Ovary (tissue), 10 donors: ENCODE measurements at places on chromosomes 7 and 10. TPM values are rescaled to one million over a fixed set of nuclear protein-coding genes. Genes with fewer than 3 reads are reported as not detected.
A peak's percentile ranks its signal among the peaks of the same experiment; 100 is the strongest.

Gene PON1
- 0.83 TPM for polyA plus RNA-seq

GRCh38 chr10:95397747-95398146, 106.9 kb upstream of the PDLIM1 start:
- no peaks in the 10 kb centered on the region for H3K27me3 ChIP-seq
- DNase-seq: no peak
- H3K4me3 ChIP-seq: no peak overlapping the region

- H3K27me3 ChIP-seq: no peaks in the 10 kb centered on the region
- no peak overlapping the region for H3K27ac ChIP-seq
- H3K4me3 ChIP-seq: no peak overlapping the region
- no peak for DNase-seq
Measured at GRCh38 chr7:2966466-2967078, 77.1 kb downstream of the CARD11 start.

DNA sequence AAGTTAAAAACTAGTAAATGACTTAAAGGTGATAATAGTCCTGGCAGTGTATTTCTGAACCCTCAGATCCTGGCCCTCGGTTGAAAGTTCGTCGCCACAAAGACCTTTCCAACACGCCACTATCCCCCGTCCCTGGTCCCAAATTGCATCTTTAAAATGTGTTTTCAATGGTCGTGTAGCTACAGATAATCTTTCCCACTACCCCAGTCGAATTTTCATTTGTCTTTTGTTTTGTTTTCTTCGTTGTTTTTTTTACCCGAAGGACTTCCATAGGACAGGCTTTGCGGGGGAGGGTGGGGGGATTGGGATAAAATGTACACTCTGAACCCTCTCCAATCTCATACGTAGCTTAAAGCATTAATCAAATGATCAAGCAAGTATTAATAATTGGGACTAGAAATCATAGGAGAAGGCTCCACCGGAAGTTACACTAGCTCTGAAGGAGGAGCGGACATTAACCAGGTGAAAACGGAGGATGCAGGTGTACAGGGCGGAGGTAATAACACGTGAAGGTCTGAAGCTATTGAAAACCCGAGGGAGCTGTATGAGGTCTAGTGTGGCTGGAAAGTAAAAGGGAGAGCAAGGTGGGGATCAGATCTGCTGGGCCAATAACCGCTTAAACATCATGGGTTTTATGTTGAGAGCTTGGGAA, 32.8 kb upstream of the PHF14 start:
- peaks cover 4% of the 10 kb centered on the region for H3K4me1 ChIP-seq
- H3K27ac ChIP-seq: peak overlapping the region; percentile 9
- H3K27me3 ChIP-seq: no peaks in the 10 kb centered on the region
- no peak for DNase-seq

DNA sequence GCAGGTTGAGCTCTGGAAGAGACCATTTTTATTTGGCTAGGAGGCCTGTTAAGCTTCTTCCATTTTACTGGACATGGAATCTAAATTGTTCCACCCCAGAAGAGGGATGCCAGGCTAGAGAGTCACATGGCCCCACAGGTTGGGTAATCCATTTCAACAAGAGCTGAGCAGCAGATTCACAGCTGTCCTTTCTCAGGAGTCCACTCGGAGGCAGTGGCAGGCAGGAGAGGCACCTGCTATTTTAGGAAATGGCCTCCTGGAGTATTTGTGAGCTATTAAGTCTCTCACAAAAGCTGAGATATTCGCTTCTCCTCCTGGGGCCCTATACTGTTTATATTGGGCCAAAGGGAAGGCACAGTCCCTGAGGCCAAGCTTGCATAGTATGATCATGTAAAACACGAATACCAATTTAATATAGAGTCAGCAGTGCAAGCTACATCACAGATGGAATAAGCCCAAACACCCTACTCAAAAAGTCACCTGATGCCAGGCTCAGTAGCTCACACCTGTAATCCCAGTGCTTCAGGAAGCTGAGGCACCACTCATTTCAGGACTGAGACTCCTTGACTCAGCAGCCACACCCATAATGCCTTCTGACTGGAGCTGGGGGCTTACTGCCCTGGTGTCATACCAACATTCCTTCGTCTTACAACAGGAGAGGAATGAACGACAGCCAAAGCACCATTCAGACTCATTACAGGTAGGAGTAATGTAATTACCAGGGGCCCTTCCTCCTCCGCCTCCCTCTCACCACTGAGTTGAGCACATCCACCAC, 124.1 kb downstream of the LMBR1 start:
- H3K4me3 ChIP-seq: no peak overlapping the region
- H3K27me3 ChIP-seq: peaks cover 3% of the 10 kb centered on the region
- H3K36me3 ChIP-seq: no peaks in the 10 kb centered on the region
- peaks cover 2% of the 10 kb centered on the region for H3K4me1 ChIP-seq
- no peak for DNase-seq

GRCh38 chr7:22543169-22543568, 43.2 kb upstream of the STEAP1B start:
- no peaks in the 10 kb centered on the region for H3K36me3 ChIP-seq
- H3K27me3 ChIP-seq: no peaks in the 10 kb centered on the region
- DNase-seq: no peak
- no peak overlapping the region for H3K27ac ChIP-seq
- H3K4me1 ChIP-seq: no peaks in the 10 kb centered on the region
- no peak overlapping the region for H3K4me3 ChIP-seq

- H3K4me1 ChIP-seq: no peaks in the 10 kb centered on the region
- DNase-seq: no peak
- H3K36me3 ChIP-seq: no peaks in the 10 kb centered on the region
- no peak overlapping the region for H3K4me3 ChIP-seq
- H3K27ac ChIP-seq: no peak overlapping the region
Measured at GRCh38 chr7:46909601-46910051, 672.3 kb downstream of the TNS3 start.
